Astrocyte of the spinal cord (primary cell): ENCODE measurements at places on chromosomes 3 and 15.

GRCh38 chr3:192850451-192850981, 67.1 kb downstream of the MB21D2 start:
- peak; percentile 73 for DNase-seq

- DNase-seq = peak; percentile 9
Observed at GRCh38 chr3:160643994-160644393, 33.0 kb upstream of the ARL14 start.

DNA sequence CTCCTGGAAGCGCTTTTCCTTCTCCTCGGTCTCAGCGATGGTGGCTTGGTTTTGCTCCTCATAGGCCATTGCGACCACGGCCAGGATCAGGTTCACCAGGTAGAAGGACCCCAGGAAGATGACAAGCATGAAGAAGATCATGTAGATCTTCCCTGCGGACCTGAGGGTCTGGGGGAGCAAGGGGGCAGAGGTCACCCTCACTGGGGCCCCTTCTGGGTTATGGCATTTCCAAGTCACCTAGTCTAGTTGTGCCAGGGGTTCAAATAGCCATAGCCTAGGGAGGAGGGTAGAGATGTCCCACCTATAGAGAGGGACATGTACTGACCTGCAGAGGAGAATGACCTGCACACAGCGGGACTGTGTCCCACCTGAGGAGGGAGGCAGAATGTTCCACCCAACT, 43.5 kb downstream of the SCN5A start:
- DNase-seq = no peak

GRCh38 chr3:52860424-52860768, 25.6 kb upstream of the MUSTN1 start:
- no peak for DNase-seq

DNA sequence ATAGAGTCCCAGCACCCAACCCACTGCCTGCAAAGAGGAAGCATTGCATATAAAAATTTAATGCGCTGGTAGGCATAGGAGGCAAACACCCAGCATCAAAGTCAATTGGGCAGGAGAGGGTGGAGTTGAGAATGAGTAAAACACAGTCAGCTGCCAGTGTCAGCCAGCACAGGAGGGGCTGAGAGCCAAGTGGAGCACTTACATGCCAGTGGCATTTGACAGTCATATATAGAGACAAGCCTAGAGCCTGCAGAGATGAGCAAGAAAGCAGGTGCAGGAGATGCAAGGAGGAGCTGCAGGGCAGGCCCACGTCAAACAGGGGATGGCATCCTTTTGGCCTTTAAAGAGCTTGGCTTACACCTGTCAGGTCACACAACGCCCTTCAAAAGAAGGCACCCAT, 27.6 kb upstream of the ZFAND6 start:
- DNase-seq = no peak

- DNase-seq = no peak
Observed at GRCh38 chr3:153372326-153372725, 210.3 kb downstream of the RAP2B start.

DNA sequence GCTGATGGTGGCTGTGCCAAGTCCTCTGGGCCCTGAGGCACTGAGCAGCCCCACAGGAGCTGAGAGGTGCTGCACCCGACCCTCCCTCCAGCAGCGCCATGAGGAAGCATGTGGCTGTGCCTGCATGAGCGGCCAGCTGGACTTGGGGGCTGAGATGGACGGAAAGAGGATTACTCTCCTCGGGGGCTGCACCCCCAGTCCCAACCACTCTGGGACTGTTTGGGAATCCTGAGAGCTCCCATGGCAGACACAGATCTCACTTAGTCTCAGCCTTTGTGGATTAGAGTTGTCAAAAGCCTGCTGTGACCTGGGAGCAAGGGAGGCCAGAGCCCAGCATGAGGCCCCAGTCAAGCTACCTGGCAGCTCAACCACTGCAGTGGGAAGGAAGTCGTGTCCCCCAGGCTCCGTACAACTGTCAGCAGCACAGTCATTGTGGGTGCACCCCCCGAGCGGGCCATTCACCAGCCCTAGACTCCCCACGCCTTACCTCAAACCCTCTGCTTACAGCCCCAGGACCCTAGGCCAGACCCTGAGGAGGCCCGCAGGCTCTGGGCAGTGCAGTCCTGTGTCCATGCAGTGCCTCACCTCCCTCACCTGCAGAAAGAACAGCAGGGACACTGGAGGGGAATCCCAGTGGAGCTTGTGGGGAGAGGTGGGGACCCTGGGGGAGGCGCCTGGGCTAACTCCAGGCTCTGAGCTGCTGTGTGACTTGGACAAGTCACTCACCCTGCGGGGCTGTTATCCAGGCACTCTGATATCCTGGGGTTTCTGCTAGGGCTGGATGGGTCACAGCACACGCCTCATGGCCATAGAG, 17.1 kb downstream of the PRR23E start:
- no peak for DNase-seq

DNA sequence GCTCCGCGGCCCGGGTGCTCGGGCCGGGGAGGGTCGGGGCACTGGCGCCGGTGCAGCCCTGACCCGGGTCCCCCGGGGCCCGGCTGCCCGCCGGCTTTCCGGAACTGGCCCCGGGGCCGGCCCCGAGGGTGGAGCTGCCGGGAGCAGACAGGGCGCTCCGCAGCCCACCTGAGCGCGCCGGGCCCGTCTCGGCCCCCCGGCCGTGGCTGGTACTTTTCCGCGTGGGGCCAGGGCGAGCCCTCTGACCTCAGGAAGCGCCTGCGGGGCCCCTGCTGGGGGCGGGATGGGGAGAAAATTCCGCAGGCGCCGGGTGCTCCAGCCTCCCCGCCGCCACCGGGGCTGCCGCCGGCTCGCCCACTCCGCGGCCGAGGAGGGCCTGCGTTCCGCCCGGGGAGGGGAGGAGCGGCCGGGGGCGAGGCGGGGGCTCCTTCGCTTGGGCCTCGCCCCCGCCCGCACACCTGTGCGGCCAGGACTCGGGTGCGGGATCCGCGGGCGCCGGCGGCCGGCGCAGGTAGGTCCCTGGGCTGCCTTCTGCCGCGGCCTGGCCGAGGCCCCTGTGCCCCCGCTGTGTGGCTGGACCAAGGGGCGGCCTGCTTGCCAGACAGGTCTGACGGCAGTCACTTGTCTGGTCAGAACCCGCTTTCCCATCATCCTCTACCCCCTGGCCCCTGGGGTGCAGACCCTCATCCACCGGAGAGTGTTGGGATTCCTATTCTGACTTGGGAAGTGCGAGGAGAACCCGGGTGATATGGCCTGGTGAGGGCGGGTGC, 3.5 kb downstream of the FURIN start:
- no peak for DNase-seq

DNA sequence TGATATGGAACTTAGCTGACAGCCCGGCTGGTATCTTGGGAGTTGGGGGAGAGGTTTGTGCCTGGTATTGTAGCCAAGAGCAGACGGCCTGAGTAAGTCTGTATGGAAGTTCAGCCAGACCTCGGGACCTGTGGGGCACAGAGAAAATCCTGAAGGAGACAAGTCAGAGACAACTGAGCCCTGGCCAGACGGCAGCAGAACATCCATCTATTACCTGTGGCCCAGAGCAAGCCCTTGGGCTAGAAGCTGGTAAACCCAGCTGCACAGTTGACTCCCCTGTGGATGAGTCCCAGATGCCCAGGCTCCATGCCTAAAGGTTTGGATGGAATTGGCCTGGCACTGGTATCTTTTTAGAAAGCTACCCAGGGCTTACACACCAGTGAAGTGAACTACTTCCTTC, 70.4 kb upstream of the DLG1 start:
- DNase-seq = no peak

DNA sequence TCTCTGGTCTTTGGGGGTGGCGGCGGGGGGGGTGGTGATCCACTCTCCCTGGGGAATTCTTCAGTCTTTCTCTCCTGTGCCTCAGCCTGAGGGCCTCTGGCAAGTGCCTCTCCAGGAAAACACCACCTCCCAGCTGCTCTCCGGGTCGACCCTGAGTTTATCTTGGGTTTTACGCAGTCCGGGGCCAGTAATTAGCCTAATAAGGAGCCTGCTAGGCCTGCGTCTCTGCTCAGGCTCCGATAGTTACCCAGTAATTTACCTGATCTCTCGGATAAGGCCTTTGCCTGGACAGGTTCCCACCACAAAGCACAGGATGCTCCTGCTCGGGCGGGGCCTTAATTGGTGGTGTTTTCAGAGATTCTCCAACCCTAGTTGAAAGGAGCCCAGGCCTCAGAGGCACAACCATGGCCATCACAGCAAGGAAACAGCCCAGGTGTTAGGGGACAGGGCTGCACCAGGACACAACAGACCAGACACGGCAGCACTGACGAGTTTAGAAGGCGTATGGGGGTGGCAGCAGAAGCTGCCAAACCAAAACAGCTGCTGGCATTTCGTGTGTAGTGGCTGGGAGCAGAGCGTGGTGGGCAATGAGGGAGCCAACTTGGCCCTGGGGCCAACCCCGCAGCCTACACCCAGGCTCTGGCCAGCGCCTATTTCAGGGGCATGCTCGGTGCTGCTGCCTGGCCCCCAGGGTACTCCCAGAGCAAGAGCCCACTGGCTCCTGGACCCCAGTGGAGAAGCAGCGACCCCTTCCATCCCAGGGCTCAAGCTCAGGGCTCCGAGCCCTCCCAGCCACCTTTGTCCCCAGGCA, 71.4 kb downstream of the KLF13 start:
- DNase-seq = no peak

DNA sequence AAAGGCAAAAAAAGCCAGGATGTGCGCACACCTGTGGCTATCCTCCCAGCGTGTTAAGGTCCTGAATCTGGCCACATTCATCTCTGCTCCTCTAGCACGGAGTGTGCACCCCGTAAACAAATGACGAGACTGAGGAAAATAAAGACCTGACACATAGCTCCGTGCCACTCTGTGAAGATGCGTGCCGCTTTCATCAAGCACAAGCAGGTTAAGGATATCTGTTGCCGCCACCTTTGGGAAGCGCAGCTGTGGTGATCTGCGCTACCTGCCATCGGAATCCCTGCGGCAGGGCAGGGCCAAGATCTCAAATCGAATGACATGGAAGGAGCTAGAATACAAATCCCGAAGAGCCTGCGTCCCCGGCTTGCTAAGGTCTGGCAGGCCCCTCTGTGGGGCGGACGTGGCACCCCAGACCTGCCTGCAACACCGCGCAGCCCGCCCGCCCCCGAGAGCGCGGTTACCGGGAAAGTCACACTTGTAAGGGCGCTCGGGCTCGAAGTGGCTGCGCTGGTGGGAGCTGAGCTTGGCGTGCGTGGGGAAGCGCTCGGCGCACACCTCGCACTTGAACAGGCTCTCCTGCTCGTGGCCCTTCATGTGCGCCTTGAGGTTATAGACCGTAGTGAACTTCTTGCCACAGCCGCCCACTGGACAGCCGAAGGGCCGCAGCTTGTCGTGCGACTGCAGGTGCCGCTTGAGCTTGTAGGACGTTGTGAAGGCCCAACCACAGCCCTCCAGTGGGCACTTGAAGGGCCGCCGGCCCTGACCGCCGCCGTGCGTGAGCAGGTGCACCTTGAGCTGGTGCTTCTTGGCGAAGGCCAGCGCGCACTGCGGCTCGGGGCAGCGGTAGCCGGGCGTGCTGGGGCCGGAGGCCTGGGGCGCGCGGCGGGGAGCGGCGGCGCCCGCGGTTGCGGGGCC, 936 bp downstream of the ZXDC start:
- DNase-seq = peak; percentile 51

GRCh38 chr3:59289831-59290230, 240.0 kb upstream of the CFAP20DC start:
- no peak for DNase-seq

DNA sequence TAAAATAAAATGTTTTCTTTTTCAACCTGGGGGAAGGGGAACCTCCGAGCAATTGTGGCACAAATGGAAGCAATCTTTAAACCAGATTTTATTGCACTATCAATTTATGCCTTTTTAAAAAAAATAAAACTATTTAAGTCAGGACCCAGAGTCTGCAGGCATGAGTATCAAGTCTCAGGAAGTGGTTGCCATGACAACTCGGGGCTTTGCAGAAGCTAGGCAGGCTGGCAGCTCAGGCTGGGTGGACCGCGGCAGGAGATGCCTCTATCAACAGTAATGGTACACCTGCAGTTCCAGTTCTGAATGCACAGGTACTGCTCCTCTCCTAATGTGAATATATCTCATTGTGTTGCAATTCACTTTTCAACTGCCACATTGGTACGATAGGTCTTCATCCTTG, 447.7 kb downstream of the GABRG3 start:
- peak; percentile 26 for DNase-seq

DNA sequence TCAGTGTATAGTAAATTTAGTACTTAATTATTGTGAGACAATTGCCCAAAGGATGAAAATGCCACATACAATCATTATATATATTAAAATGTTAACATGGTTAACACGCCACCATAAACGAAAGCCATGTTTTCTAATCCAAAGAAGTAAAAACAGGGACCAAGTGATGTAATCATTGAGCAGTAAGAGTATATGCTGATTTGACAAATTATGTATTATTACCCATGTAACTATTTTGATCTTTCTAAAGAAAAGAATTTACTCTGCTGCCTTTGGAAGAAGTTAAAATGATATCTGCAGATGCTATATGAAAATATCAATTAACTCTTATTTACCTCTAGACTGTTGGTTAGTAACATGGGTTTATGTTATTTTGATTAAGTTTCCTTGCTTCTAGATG, 150.2 kb downstream of the NAALADL2 start:
- DNase-seq = no peak
